ENCODE measurements at places on chromosomes 4 and X. TPM values are rescaled to one million over a fixed set of nuclear protein-coding genes. Genes with fewer than 3 reads are reported as not detected.

DNA sequence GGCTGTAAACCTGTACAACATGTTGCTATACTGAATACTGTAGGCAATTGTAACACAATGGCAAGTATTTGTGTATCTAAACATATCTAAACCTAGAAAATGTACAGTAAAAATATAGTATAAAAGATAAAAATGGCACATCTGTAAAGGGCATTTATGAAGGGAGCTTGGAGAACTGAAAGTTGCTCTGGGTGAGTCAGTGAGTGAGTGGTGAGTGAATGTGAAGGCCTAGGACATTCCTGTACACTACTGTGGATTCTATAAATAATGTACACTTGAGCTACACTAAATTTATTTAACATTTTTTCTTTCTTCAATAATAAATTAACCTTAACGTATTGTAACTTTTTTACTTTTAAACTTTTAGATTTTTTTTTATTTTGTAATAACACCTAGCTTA lies 5.0 kb upstream of the SHROOM4 start:
- no peak for DNase-seq

DNA sequence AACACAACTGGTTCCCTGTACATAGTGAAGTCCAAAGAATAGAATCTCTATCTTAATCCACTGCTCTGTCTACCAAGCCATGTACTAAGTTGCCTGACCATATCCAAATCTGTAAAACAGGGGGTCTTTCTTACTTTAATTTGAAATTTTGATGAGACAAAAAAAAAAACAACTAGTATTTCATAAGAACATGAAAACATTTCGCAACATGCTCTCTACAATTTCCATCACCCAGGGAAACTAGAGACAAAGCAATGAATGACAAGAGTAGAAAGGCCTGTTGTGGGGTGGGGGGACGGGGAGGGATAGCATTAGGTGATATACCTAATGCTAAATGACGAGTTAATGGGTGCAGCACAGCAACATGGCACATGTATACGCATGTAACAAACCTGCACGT lies 279.9 kb downstream of the PPP3CA start:
- DNase-seq, result no peak

- no peak for DNase-seq
These were observed 133.2 kb downstream of the ENOX2 start for GRCh38 chrX:130769835-130770234.

GRCh38 chr4:150579551-150580234 lies 2.3 kb upstream of the MAB21L2 start:
- DNase-seq, result no peak

DNA sequence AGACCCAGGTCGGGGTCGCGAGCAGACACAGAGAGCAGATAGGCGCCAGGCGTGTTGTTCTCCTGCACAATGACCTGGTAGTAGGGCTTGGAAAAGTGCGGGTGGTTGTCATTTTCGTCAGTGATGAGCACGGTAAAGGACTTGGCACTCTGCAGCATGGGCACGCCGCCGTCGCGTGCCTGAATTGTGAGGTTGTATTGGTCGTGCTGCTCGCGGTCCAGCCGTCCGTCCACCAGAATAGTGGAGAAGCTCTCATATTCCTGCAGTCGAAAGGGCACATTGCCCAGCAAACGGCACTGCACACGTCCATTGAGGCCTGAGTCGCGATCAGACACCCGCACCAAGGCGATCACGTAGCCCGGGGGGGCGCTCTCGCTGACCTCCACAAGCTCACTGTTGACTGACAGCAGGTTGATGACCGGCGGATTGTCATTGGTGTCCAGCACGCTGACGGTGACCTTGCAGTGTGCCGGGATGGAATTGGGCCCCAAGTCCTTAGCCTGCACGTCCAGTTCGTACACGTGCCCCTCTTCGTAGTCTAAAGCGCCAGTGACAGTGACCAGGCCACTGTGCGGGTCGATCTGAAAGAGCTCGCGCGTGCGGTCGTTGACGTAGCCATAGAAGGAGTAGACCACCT lies 2.8 kb downstream of the PCDH19 start:
- DNase-seq, result no peak

DNA sequence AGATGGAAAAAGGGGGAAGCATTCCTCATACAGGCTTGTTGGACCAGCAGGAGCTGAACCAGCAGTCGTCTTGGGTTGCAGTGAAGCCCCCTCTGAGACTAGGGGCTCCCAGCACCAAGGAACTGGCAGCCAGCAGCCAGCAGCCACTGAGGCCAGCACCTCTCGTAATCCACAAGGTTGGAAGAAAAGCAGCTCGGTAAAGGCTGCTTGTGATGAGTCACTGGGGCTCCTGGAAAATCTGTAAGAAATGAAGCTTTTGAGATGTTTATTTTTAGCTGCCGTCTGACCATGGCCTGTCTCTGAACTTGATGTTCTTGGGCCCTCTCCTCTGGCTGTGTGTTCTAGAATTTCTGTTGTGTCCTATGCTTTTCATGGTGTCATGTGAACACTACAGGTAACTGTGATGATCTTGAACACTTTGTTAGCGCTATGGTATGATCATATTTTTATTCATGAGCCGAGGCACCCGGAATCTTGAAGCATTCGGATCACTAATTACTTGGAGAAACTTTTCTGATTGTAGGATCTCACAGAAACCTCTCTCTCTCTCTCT lies 18.6 kb downstream of the CLCN4 start:
- DNase-seq, result no peak

DNA sequence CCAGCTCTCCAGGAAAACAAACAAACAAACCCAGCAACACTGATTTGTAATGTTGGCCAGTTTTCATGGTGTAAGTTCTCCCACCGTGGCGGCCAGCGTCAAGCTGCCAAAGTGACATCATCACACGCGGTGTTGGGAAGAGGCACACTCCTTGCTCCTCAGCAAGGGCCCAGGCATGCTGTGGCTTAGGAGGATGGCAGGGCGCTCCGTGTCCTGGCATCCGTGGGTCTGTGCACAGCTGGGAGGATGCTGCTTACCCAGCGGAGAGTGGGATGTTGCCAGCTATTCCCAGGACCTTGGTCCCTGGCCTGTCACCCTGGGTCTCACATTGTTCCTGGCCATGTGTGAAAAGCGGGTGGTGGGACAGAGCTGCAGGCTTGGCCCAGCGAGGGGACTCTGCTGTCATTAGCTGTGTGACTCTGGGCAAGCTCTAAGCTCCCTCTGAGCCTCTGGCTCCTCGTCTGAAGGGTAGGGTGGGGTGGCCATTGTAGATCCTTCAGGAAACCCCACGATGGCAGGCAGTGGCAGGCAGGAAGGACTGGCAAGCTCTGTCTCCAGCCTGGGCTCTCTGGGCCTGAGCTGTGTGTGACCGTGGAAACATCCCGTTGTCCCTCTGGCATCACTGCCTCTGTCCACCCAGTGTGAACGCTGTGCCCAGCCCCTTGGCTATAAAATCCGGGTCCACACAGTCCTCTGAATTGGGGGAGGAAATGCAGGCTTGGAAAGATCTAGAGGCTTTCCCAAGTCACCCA lies 10.8 kb downstream of the PSAPL1 start:
- no peak for DNase-seq

DNA sequence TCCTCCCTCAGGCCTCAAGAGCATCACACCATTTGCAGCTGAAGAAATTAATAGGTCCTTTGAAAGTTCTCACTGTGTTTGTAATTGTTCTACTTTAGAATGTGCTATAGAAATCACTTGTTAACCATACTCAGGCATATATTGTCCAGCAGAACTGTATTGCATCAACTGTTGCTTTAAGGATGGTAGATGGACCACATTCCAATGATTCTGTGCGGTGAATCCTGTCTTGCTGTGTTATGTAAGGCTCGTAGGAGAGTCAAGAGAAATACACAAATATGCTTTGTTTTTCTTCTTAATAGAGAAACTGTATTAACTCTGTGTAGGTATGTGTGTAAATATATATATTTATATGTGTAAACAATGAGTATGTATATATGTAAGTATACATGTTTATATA lies 6.3 kb upstream of the ADGRA3 start:
- DNase-seq, result no peak

DNA sequence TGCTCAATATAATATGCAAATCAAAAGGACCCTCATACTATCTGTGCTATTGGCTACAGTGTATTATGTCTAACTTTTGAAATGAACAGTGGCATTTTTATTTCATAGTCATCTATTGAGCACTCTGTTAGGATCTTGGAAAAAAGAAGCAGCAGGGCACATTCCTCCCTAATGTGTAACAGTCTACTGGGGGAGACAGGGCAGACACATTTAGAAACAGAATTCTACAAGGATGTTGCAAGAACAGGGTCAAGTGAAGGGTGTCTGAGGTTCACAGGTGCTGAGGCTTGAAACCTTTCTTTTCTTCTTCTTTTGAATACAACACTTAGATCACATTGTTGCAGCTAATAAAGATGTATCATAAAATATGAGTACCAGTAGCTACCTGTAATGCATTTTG lies 129.7 kb upstream of the SLC4A4 start:
- no peak for DNase-seq

GRCh38 chr4:123352240-123352945 lies 44.2 kb upstream of the SPRY1 start:
- DNase-seq, result no peak

GRCh38 chrX:143633461-143634308 lies 2.2 kb downstream of the SLITRK4 start:
- no peak for DNase-seq

- DNase-seq, result no peak
These were observed 166.8 kb downstream of the STIM2 start for GRCh38 chr4:27027428-27027827.

- DNase-seq, result peak; percentile 39
These were observed 6.0 kb upstream of the SH3TC1 start for GRCh38 chr4:8192748-8193738.

- DNase-seq, result no peak
These were observed 768 bp upstream of the CDKL5 start for GRCh38 chrX:18424482-18425198.

- no peak for DNase-seq
These were observed 273.9 kb downstream of the ARAP2 start for GRCh38 chr4:35970366-35970960.

- DNase-seq, result no peak
These were observed 10.5 kb upstream of the CHRDL1 start for GRCh38 chrX:110806145-110806544.

- no peak for DNase-seq
These were observed 212.8 kb upstream of the GYPA start for GRCh38 chr4:144353292-144353691.

DNA sequence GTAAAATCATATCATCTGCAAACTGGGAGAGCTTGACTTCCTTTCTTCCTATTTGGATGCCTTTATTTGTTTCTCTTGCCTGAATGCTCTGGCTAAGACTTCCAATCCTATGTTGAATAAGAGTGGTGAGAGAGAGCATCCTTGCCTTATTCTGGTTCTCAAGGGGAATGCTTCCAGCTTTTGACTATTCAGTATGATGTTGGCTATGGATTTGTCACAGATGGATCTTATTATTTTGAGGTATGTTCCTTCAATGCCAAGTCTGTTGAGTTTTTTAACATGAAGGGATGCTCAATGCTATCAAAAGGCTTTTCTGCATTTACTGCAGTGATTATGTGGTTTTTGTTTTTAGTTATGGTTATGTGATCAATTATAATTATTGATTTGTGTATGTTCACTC lies 2144.6 kb upstream of the TENM3 start:
- DNase-seq, result no peak

FRAS1 gene
- 33.5 TPM for total RNA-seq

SEPSECS gene
- 10.6 TPM for total RNA-seq

SMS gene
- 164 TPM for total RNA-seq

MAOA gene
- total RNA-seq, result 13.6 TPM

NAA11 gene
- not detected for total RNA-seq

ADAMTS3 gene
- not detected for total RNA-seq

HTN3 gene
- total RNA-seq, result not detected

PCSK1N gene
- 0.22 TPM for total RNA-seq
